Nasal cavity respiratory epithelium epithelial cell of viscerocranial mucosa (primary cell): ENCODE measurements at places on chromosomes 13 and 19. TPM values are rescaled to one million over a fixed set of nuclear protein-coding genes. Genes with fewer than 3 reads are reported as not detected.

The PLPP2 gene
- total RNA-seq: 45.5 and 91.3 TPM in 2 replicates

The SELENOV gene
- not detected in 2 replicates for total RNA-seq

The DAND5 gene
- 0.07 TPM in 1 of 2 replicates, not detected in the other for total RNA-seq

The CCDC194 gene
- total RNA-seq: 0.07 TPM in 1 of 2 replicates, not detected in the other

The WDR62 gene
- 0.28 and 0.68 TPM in 2 replicates for total RNA-seq
